NCI-H1092 (cell line): ENCODE measurements at places on chromosomes 2 and 18.

GRCh38 chr18:59140302-59140885 is 710 bp downstream of the SEC11C start:
- no peak for DNase-seq

GRCh38 chr2:45857867-45858520 is 206.5 kb downstream of the PRKCE start:
- no peak for DNase-seq

DNA sequence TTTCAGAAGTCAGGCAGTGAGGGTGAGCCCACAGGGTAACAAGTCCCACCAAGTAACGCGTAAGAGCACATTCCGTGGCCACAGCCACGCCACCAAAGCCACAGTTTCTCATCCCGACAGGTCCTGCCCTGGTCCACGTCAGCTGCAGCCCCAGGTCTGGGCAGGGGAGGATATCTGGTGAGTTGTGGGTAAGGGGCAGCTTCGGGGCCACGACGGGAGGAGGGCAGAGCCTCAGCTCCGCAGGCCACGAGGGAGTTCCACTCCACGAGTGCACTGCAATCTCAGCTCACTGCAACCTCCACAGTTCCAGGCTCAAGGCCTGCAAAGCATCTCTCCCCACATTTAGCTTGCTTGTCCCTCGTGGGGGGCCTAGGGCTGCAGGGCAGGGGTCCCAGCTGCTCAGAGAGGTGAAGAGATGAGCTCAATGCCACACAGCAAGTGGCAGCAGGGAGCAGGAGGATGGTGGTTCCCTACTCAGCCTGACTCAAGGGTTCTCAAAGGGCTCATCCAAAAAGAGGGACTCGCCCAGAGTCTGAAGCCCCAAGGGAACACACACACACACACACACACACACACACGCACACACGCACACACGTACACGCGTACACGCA is 12.5 kb downstream of the SNORC start:
- DNase-seq, result no peak

- no peak for DNase-seq
Observed at GRCh38 chr2:99336804-99337112, 431 bp upstream of the EIF5B start.

DNA sequence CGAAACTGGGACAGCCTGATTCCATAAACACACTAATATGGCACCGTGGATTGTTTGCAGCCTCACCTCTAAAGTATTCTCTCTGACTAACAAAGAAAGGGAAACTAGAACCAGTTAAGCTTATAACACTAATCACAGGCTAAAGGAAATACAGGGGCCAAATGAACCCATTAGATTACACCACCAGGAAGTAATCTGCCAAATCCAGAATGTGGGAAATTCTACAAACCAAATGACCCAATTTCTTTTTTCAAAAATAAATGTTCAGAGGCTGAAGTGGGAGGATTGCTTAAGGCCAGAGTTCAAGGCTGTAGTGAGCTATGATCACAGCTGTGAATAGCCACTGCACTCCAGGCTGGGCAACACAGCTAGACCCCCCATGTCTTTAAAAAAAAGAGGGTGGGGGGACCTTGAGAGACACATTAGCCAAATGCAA is 1.5 kb upstream of the MPPE1 start:
- no peak for DNase-seq

DNA sequence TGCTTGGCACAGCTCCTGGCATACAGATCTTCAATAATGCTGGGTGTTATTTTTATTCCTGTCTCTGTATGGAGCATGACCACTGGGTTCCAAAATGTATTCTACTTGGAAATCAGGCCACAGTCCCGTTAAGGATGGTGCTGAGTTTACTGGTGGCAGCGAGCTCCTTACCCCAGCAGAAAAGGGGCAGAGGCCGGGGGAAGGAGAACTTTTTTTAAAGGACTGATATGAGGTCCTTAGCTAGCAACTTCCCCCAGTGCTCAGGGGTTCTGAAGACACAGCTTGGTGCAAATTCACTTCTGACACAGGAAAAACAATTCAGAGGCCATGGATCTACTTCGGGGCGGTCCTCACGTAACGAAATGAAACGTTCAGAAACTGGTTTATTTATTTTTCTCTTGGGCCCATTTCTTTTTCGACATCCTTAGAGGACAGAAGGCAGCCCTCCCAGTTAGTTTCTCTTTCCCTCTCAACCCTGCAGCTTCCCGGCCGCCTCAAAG is 872 bp downstream of the RDH14 start:
- no peak for DNase-seq

- no peak for DNase-seq
Observed at GRCh38 chr2:237818066-237818473, 19.5 kb downstream of the RBM44 start.
